GM23248 (cell line): ENCODE measurements at places on chromosomes 6 and 20.
A peak's percentile ranks its signal among the peaks of the same experiment; 100 is the strongest.

GRCh38 chr6:63437058-63437457, 117.3 kb upstream of the LGSN start:
- DNase-seq: no peak

- DNase-seq: peak; percentile 92
Observed at GRCh38 chr6:13733178-13733887, 21.7 kb upstream of the RANBP9 start.

DNA sequence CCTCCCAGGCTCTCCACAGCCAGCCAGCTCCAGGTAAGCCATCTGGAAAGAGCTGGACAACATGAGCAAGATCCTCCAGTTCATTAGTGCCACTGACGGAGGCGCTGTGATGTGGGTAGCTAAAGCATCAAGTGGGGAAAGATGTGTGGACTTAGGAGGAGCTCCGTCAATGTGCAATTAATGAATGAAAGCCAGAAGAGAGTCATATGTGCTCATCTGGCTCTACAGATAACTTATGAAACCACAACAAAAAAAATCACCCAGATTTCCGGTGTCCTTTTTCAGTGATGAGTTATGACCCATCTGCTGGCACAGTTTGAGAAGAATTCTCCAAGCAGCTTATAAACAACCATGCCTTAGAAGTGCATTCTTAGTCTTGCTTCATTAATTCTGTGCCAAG, 311.7 kb upstream of the PLCB4 start:
- DNase-seq: peak; percentile 90

DNA sequence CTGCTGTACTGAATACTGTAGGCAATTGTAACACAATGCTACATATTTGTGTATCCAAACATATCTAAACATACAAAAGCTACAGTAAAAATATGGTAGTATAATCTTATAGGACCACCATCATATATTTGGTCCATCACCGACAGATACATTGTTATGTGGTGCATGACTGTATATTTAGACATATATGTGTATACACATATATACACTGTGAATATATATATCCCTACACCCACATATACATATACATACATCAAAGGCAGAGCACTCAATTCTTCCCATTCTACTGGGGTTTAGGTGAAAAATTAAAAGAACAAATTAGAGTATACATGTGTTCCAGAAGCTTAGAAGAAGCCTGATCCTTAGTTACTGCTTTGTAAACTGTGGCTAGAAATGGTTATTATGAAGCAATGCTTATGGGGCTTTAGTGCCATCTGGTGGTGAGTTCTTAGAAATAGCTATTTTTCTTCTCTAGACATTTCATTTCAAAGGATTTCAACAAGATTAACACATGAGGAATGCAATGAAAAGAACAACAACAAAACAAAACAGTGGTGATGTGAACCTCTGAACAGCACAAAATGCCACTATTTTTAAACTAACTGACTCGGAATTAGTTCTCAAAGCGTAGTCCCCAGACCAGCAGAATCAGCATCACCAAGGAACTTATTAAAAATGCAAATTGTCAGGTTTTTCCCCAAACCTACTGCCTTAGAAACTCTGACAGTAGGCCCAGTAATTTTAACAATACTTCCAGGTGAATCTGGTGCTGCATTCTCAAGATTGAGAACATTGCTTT, 38.0 kb downstream of the PKHD1 start:
- DNase-seq: peak; percentile 63

- peak; percentile 81 for DNase-seq
Observed at GRCh38 chr20:20593447-20594170, 118.8 kb downstream of the RALGAPA2 start.

- DNase-seq: no peak
Observed at GRCh38 chr20:60494476-60494875, 536.3 kb downstream of the CDH26 start.

DNA sequence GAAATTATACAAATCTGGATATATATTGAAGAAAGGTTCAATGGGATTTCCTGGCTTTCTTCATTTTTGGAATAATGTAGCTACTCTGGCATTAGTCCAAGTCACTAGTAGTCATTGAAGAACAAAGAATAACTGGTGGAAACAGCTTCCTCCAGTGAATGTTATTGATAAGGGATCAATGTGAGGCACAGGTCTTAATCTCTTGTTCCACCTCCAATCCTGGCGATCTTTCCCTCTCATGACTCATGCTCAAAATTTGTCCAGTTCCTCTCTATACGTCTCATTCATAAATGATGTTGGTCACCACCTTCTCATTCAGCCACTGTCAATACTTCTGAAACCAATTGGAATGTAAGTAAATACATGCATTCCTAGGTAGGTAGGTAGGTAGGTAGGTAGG, 185.0 kb upstream of the BMP2 start:
- peak; percentile 23 for DNase-seq

DNA sequence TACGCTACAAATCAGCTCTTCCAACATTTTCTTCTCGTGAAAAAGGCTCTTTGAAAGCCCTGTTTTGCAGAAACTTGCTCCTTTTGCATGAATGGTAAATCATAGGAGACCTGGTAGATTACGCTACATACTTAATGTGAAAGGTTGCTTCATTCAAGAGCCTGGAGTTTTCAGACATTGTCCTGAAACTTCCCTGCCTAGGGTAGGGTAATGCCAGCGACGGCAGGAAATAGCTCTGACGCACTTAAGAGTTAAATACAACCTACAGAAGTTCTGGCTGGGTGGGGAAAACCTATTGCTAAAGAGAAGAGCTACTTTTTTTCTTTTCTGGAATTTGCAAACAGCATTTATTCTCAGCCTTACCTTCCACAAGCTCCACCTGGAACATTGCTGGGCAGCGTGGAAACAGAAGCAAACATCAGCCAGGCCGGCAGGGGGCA, 144.5 kb downstream of the LPA start:
- no peak for DNase-seq

DNA sequence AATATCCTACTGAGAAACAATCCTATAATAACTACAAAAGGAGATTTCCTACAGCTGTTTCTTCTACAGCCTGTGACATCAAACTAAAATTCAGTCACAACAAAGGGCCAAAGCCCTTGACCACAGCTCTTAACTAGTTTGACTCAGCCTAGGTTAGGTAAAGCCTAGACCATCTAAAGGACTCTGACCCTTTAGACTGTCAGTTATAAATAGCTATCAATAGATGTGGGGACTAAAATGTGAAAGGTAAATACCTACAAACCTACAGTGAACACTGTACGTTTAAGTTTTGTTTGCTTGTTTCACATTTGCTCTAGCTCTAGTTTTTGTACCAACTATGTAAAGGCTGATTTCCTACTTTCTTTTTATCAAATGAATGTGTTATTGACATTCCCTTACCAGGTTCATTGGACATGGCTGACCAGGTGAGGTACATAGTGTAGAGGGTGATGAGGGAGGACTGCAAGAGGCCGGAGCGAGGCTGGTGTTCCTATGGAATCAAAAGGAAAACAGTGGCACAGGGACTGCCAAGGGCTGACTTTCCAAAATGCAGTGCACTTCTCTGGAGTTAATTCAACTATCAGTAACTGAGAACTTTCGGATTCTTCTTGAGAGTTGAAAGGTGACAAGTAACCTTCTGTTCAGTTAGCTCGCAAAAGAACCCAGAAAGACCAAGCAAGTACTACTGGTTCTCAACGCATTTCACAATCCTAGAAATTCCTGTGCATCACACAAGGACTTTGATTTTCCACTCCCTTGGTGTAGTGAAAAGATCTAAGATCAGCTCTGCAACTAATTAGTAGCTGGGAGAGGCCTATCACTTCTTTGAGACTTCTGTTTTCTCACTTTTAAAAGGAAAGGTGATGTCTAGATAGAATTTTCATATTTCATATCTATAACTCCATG, 17.2 kb downstream of the SERINC3 start:
- no peak for DNase-seq

- DNase-seq: no peak
Observed at GRCh38 chr20:63235399-63235983, at the start of gene BIRC7. TSS of gene BIRC7 (plus strand) at chr20:63235905. CDS start at chr20:63236097, 192 bp downstream.

DNA sequence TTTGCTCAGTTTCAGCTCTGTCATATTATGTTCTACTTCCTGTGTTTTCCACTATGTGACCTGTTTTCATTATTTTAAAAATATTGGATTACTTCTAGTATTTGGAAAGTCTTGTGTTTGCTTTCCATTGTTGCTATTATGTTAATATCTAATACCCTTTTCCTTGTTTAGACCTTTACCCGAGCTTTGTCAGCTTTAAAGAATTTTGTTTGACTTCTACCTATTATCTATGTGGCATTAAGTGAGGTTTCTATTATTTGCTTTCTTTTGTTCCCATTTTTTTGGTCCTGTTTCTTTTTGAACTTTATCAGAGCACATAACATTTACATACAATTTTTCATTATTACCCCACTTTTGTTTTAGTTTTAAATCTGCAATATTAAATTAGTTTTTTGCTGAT, 202.7 kb downstream of the MANEA start:
- no peak for DNase-seq
